ENCODE measurements at places on chromosomes 5 and 9.

DNA sequence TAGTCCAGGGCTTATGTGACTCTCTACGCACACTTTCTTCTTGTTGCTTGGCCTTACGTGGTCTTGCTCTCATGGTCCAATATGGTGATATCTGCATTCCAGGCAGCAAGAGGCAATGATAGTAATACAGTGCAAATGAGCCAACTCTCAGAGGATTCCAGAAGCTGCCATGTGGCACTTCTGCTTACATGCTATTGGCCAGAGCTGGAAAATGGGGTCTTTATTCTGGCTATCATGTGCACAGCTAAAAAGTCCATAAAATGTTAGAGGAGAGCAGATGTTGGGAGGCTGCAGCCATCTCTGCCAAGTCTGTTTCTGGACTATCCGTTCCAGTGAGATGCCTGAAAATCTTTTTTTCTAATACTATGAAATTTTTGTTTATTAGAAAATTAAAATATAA lies 2.9 kb upstream of the SEPTIN8 start:
- DNase-seq = no peak

DNA sequence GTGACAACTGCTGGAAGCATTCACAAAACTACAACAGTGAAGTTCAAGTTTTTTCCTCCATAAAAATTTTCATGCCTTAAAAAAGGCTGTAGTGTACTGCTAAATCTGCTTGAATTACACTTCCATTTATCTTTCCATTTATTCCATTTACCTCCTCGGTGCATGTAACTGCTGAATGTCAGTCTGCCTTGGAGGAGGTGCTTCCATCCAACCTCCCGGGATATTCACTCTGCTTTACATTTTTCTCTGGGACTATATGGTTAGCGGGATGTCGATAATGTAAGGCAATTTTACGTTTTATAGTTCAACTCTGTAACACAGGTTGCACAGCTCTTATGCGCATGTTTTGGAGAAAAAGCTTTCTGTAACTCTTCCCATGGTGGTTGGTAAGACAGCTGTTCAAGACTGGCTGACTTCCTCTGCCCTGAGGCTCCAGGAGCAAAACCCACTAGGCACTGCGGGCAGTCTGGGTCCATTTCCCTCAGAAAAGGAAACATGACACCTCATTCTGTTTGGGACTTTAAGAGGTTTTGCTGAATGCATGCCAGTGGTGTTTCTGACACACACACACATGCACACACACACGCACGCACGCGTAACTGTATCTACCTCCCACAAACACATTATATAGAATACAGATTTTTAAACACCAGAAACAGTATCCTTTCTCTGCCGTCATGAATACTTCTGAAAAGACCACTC lies 66.1 kb downstream of the SPTLC1 start:
- DNase-seq = no peak

DNA sequence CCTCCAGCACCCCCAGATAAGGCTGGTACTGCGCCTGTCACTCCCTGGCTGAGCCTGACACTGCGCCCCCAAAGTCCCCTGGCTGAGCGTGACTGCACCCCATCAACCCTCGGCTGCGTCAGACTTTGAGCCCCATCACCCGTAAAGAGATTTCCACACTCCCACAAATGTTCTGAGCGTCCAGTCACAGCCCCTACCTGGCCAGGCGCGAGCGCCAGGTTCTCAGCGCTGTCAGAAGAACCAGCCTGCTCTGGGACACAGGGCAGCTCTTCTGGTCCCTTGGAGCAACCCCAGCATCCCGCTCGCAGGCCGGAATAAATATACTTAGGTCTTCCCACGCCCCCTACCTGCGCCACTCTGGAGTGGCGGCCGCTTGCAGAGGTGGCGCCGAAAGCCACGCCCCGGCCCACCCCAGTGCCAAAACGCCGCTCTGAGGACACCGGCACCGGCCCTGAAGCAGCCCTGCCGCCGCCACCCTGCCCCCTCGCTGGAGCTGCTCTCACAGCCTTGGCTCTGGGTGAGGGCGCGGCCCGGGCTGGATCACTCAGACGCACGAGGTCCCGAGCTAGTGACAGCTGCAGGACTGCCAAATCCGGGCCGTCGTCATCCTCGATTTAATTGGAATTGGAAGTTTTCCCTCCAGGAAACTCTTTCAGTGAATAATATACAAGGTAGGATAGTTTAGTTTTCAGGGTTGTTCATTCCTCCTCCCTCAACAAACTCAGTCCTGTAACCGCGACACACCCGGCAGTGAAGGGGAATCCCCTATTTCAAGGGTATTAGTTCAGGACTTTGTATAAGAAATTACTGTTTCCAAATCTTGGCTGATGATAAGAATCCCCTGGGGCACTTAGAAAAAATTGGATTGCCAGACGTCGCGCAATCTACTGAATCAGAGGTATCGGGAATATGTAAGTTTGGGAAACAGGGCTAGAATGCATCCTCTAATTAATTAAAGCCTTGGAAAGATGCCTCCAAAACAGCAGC lies 1.2 kb upstream of the CEMIP2 start:
- DNase-seq = no peak

DNA sequence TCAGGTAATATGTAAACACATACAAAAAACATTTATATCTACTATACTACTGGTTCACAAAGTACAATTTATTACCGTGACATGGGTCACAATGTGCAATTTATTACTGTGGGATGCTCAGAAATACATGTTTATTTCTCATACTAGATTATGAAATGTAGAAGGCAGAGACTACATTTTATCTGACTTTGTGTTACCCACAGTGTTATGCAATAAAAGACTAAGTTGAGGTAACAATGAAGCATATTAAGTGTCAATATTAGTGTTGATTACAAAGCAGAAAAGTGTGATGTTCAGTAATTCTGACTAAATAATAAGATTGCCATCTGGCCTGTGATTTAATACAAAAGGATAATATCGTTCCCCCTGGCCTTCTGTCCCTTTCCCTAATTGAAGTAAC lies 42.4 kb downstream of the CPLANE1 start:
- no peak for DNase-seq

- DNase-seq = no peak
These were observed 36.0 kb upstream of the CLPTM1L start for GRCh38 chr5:1380910-1381309.

GRCh38 chr5:99081711-99082110 lies 152.9 kb upstream of the CHD1 start:
- no peak for DNase-seq

DNA sequence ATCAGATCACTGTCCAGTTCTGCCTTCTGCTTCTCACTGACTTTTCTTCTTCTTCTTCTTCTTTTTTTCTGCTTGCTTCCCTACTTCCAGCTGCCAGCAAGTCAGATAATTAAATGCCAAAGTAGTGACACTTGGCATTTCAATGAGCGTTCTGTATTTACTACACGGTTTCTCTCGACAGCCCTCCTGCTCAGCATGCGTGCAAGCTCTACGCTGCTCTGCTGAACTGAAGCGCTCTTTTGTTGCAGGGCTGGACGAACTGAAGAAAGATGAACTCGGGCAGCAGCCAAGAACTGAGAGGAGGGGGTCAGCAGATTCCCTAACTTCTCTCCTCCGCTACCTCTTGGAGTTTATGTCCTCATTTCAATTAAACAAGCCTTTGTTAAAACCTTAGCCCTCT lies 319.1 kb downstream of the GLIS3 start:
- no peak for DNase-seq

DNA sequence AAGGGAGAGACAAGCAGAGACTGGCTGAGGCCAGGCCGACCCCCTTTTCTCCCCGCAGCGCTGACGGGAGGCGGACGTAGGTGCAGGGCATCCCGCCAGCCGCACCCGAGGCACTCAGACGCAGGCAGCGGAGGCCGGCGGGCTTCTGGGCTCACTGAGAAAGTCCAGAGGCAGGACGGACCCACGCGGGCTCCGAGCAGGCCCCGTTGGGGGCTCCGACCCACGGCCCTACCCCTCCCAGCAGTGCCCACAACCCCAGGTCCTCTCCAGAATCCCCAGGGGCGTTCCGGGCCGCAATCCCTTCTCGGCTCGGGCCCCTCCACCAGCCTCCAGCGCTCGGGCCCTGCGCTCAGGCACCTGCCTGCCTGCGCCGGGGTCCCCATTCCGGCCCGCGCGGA lies 543 bp downstream of the MTMR12 start:
- DNase-seq = no peak

- DNase-seq = no peak
These were observed 19.4 kb downstream of the OR2Y1 start for GRCh38 chr5:180720486-180720885.

DNA sequence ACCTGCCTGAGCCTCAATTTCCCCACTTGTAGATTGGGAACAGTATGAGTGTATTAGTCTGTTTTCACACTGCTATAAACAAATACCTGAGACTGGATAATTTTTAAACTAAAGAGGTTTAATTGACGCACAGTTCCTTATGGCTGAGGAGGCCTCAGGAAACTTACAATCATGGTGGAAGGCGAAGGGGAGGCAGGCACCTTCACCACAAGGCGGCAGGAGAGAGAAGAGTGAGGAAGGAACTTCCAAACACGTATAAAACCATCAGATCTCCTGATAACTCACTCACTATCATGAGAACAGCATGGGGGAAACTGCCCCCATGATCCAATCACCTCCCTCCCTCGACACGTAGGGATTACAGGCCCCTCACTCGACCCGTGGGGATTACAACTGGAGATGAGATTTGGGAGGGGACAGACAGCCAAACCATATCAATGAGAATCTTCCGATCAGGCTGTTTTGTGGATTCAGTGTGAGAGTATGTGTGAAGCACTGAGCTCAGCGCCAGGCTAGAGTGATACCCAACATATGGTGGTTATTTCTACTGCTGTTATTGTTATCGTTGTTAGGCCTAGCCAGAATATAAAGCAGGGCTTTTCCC lies 14.6 kb upstream of the LMX1B start:
- no peak for DNase-seq

- DNase-seq = no peak
These were observed 150.3 kb downstream of the UNC13B start for GRCh38 chr9:35311891-35312639.

DNA sequence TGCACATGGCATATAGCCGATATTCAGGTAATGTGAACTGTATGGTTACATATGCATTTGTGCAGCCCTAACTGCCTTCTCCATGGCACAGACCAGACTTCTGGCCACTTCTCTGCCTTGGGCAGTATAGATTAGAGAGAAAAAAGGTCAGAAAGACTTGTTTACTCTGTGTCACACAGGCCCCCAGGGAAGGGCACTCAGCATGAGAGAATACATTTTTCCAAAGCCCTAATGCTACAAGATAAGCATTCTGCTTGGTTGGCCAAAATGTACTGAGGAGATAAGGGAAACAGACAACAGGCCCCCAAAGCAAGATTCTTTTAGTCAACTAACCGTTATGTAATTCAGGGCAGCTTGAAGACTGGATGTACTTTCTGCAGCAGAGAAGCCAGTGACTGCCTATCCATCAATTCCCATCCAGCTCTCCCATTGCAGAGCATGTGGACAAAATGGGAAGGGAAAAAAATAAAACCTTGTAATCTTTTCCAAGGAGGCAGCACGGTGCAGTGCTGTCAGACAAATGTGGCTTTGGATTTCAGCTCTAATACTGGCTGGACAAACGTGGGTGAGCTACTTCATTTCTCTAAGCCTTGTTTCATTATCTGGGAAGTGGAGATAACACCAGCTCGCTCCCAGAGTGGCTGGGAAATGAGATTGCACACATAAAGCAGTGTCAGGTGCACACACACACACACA lies 205.9 kb downstream of the NSG2 start:
- DNase-seq = no peak

- no peak for DNase-seq
These were observed 67.7 kb downstream of the TENT4A start for GRCh38 chr5:6780802-6781391.

- no peak for DNase-seq
These were observed 12.0 kb downstream of the PBX3 start for GRCh38 chr9:125758986-125759763.

DNA sequence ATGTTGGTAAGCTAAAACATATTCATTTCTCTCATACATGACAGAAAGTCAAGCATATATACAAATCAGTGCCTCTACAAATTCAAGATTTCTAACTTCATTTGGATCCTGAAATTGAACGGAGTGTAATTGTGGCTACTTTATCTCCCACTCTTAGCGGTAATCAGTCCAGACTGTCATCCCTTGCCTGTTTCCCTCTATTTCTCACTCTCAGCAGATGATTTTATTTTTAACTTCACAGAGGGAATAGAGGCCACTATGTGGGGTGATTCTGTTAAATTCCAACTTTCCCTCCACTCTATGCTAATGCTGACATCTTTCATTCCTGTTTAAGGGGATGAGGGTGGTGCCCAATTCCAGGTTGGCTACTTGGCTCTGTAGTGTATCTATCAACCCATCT lies 153.8 kb upstream of the KCNN2 start:
- no peak for DNase-seq

GRCh38 chr5:72633649-72634048 lies 126.4 kb upstream of the ZNF366 start:
- no peak for DNase-seq

- no peak for DNase-seq
These were observed 95.8 kb upstream of the ZNF366 start for GRCh38 chr5:72602696-72603685.

- no peak for DNase-seq
These were observed 877 bp downstream of the SH3GLB2 start for GRCh38 chr9:129027224-129027684.

DNA sequence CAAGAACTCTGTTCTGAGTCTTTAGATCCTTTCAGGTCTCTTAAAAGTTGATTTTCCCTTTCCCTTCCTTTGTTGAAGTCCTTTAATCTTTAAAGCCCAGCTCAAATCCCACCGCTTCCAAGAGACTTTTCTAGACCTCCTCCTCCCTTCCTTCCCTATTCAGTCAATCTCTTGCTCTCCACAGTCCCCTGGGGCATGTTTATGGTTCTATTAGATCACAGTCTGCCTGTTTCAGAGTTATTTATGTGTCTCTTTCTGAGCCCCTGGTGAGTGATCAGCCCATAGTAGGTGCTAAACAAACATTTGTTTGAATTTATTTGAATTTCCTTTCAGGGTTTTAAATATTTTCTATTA lies 7.2 kb upstream of the ARSI start:
- no peak for DNase-seq

DNA sequence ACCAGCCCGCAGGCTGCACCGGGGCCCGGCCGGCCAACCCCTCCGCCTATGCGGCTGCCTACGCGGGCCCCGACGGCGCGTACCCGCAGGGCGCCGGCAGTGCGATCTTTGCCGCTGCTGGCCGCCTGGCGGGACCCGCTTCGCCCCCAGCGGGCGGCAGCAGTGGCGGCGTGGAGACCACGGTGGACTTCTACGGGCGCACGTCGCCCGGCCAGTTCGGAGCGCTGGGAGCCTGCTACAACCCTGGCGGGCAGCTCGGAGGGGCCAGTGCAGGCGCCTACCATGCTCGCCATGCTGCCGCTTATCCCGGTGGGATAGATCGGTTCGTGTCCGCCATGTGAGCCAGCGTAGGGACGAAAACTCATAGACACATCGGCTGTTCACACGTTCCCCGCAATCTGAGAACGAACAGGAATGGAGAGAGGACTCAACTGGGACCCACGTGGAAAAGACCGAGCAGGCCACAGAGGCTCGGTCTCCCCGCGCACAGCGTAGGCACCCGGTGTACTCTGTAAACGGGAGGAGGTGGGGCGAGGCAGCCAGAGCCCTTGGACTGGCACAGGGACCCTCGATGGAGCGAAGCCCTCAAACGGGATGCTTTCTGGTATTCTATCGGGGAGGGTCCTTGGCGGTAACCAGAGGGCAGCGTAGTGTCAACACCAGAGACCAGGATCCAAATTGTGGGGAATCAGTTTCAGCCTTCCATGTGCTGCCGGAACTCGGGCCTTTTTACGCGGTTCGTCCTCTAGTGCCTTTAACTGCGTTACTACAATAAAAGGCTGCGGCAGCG lies 1.9 kb downstream of the FOXE1 start:
- no peak for DNase-seq

All from GOT3 (cell line).